ENCODE measurements at places on chromosomes 5 and 9.

GRCh38 chr9:69307446-69308205 lies 17.4 kb upstream of the ENTREP1 start:
- no peak for DNase-seq

DNA sequence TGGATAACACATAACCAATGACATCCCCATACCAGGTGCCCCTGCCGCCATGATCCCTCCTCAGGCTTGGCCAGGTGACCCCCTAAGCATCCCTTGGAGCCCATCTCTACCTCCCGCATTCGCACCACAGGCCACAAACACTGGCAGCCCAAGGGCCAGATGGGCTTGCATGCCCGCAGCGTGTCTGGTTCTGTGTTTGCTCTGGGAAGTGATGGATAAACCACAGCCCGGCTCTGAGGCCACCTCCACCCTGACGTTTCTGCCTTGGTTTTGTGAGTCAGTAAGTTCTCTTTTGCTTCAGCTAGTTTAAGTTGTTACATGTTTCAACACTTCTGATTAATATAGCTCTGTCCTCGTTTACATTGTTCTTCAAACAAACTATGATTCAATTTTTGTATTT lies 172.4 kb upstream of the PHYKPL start:
- DNase-seq: no peak

DNA sequence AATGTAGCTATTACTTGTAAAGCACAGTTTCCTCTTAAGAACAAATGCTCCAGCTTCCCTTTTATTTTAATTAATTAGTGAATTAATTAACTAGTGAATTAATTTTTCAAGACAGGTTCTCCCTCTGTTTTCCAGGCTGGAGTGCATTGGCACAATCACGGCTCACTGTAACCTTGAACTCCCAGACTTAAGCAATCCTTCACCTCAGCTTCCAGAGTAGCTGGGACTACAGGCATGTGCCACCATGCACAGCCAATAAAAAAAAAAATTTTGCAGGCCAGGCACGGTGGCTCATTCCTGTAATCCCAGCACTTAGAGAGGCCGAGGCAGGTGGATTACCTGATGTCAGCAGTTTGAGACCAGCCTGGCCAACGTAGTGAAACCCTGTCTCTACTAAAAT lies 44.1 kb downstream of the FCHO2 start:
- DNase-seq: no peak

DNA sequence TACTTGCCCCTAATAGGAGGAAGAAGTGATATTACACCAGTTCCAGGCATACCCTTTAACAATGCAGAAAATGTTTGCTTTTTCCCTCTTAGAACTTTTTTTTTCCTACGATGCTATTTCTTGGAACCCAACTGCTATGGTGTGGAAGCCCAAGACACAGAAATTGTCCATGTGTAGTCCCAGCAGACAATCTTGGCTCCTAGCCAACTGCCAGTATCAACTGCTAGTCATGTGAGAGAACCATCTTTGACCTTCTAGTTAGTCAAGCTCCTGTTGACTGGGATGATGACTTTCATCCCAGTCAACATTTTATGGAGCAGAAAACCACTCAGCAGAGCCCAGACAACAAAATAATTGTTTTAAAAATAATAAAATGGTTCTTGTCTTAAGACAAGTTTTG lies 532.4 kb downstream of the TLR4 start:
- no peak for DNase-seq

- DNase-seq: no peak
These were observed 600 bp upstream of the SQSTM1 start for GRCh38 chr5:179820127-179820482.

DNA sequence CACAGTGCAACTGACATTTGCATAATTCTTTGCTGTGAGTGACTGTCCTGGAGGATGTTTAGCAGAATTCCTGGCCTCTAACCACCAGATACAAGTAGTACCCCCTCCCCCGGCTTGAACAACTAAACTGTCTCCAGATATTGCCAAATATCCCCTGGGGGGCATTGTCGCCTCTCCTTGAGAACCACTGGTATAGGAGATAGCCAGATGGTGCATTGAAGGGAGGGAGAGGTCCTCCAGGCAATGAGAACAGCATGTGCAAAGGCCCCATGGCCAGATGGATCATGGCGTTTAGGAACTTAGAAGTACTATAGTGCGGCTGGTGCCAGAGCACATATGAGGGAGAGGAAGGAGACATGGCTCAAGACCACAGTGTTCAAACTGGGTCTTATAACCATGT lies 18.9 kb upstream of the ORM1 start:
- DNase-seq: no peak

DNA sequence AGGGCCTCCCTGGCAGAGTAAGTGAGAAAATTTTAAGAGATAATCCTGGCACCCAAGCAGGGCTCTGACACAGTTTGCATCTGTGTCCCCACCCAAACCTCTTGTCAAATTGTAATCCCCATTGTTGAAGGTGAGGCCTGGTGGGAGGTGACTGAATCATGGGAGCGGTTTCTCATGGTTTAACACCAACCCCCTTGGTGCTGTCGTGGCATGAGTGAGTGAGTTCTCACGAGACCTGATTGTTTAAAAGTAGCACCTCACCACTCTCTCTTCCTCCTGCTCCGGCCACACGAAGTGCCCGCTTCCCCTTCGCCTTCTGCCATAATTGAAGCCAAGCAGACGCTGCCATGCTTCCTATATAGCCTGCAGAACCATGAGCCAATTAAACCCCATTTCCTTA lies 80.1 kb downstream of the FBXW11 start:
- no peak for DNase-seq

GRCh38 chr9:99850736-99851499 lies 29.2 kb downstream of the NR4A3 start:
- no peak for DNase-seq

GRCh38 chr9:15295761-15296405 lies 11.1 kb downstream of the TTC39B start:
- DNase-seq: no peak

- DNase-seq: no peak
These were observed 85.3 kb upstream of the ADRB2 start for GRCh38 chr5:148740966-148741742.

- DNase-seq: no peak
These were observed 48.4 kb downstream of the MRPL36 start for GRCh38 chr5:1751026-1751863.

GRCh38 chr9:86073839-86074238 lies 25.5 kb downstream of the GOLM1 start:
- DNase-seq: no peak

DNA sequence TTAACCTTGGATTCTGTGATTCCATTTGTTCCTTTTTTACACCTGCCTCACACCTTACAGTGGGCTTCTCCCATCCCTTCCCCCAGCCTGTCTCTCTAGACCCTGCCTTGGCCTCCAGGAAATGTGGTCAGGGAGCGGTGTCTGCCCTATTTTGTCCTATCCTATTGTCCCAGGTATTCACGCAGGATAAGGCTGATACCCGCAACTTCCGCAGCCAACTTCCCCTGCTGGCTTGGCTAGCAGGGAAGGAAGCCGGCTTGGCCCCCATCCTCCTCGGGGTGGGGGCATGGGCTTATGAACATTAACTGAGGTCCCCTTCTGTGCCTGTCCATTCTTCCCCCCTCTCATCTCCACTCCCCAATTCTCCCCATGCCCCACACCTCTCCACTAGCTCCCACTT lies 3.5 kb downstream of the CSF1R start:
- DNase-seq: no peak

DNA sequence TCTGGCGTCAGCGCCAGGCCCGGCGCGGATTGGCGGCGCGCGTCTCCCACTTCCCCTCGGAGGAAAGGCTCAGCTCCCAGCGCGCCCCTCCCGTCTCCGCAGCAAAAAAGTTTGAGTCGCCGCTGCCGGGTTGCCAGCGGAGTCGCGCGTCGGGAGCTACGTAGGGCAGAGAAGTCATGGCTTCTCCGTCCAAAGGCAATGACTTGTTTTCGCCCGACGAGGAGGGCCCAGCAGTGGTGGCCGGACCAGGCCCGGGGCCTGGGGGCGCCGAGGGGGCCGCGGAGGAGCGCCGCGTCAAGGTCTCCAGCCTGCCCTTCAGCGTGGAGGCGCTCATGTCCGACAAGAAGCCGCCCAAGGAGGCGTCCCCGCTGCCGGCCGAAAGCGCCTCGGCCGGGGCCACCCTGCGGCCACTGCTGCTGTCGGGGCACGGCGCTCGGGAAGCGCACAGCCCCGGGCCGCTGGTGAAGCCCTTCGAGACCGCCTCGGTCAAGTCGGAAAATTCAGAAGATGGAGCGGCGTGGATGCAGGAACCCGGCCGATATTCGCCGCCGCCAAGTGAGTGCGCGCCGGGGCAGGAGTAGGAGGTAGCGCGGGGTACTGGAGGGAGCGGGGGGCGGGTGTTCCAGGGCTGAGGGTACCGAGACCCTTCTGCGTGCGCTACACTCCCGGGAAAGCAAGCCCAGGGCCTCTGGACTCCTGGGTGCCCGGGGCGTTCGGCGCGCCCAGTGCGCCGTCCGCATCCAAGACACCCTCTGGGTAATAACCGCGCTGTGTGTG lies at the start of gene MSX2:
MSX2 (plus strand) TSS at position 99 of the 777 bp plus-strand sequence; CDS start at position 177, 78 bp downstream.
- no peak for DNase-seq

DNA sequence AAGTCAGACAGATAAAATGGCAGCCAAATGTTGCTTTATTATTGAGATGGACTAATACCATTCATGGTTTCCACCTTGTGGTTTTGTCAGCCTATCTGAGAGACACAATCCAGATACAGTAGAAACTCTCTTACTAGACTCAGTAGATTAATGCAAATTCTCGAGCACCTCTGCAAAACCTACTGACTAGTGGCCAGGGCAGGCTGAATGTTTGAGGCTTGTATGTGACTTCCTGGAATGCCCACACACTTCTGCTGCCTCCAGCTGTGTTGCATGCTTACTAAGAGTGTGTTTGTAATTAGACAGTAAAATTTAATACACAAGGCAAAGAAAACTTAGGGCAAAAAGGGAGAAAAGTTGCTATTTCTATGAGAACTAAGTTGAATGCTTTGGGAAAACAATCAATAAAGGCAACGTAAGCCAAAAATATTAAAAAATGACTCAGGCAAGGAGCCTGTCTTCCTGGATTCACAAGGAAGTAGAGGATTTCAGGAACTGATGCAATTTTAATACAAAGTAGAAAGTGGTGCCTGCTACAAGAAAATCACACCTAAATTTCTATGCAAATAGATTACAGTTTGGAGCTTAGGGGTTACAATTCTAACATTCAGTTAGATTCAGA lies 30.2 kb upstream of the CCNG1 start:
- no peak for DNase-seq

GRCh38 chr9:4927701-4928100 lies 57.4 kb upstream of the JAK2 start:
- DNase-seq: no peak

- no peak for DNase-seq
These were observed at the start of gene ERAP2 for GRCh38 chr5:96876292-96876850. Gene ERAP2 (plus strand): TSS chr5:96876500. CDS start chr5:96879686, 3,186 bp downstream.

- no peak for DNase-seq
These were observed 132.0 kb downstream of the MLLT3 start for GRCh38 chr9:20490246-20490834.

All from stimulated activated CD4-positive, alpha-beta T cell treated with anti-CD3 and anti-CD28 coated beads, Interleukin-1b, Interleukin-23, amount 100 ng/mL, for 1 hour (primary cell).